ENCODE measurements at places on chromosomes 13 and 19.

- DNase-seq: peak; percentile 12
Measured at GRCh38 chr13:52738719-52739467, 727 bp downstream of the CNMD start.

- no peak for DNase-seq
Measured at GRCh38 chr13:95471960-95472359, 80.6 kb upstream of the CLDN10 start.

GRCh38 chr19:34772697-34773554, at the start of gene ZNF599:
ZNF599 (minus strand) TSS chr19:34773215; CDS start chr19:34772841, 374 bp downstream.
- peak; percentile 84 for DNase-seq

DNA sequence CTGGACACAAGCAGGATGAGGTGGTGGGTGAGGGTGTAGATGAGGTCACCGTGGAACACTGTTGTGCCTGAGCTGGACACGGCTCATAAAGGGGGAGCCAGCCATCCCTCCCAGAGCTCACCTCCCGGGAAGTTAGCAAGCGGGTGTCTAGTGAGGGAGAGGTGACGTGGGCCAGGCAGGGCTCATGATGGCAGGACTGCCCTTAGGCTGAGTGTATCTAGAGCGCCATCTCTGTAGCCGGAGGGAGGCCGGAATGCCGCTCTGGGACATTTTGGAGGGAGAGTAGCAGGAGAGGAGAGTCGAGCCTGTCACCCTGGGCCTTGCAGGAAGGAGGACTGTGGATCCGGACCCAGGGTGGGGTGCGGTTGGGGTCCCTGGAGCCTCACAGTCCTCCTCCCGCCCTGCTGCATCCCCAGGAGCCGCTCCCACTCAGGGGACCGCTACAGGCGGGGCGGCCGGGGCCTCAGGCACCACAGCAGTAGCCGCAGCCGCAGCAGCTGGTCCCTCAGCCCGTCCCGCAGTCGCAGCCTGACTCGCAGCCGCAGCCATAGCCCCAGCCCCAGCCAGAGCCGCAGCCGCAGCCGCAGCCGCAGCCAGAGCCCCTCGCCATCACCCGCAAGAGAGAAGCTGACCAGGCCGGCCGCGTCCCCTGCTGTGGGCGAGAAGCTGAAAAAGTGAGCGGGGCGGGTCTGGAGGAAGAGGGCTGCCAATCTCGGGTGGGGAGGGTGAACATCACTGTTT, 9.2 kb downstream of the ZNF296 start:
- no peak for DNase-seq

DNA sequence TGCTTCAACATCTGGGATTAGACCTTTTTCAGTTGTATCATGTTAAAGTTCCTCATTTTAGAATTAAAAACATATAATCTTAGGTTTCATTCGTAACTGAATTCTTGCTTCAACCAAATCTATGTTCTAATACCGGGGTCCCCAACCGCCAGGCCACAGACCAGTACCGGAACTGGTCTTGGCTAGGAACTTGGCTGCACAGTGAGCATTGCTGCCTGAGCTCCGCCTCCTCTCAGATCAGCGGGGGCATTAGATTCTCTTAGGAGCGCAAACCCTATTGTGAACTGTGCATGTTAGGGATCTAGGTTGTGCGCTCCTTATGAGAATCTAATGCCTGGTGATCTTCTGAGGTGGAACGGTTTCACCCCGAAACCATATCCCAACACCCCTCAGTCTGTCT, 19.2 kb downstream of the ITM2B start:
- no peak for DNase-seq

DNA sequence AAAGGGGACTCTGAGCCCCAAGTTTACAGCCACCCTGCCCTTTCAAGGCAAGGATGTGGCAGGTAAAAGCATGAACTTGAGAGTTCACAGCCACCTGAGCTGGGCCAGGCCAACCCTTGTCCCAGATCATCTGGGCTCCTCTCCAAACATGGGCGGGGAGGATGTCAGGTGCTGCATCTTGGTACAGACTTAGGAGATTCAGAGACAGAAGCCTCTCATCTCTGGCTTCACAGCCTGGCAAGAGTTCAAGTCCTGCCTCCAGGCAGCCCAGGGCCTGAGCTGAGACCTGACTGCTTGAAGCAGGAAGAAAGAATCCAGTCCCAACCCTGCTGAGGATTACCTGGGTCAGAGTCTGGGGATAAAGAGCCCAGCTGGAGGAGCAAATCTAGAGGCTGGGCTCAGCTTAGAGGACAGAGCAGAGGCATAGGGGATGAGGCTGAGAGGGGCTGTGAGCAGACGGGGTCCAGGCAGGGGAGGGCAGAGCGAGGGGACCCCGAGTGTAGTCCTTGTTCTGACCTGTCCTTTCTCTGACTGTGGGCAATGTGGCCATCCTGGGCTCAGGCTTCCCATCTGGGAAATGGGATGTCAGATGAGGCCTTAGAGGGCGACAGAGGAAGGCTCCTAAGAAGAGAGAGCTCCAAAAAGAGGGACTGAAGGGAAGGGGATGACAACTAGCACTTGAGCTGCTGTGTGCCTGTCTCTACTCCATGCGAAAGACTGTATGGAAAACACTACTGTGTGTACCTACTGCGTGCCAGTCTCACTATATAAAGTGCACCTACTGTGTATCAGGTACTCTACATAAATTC, 6.6 kb upstream of the OR10H5 start:
- no peak for DNase-seq

GRCh38 chr19:50517704-50518075, 4.0 kb upstream of the ASPDH start:
- DNase-seq: no peak

GRCh38 chr13:43289470-43290255, 266.3 kb downstream of the DNAJC15 start:
- DNase-seq: no peak

GRCh38 chr13:93948162-93948922, 531.1 kb downstream of the DCT start:
- DNase-seq: no peak

DNA sequence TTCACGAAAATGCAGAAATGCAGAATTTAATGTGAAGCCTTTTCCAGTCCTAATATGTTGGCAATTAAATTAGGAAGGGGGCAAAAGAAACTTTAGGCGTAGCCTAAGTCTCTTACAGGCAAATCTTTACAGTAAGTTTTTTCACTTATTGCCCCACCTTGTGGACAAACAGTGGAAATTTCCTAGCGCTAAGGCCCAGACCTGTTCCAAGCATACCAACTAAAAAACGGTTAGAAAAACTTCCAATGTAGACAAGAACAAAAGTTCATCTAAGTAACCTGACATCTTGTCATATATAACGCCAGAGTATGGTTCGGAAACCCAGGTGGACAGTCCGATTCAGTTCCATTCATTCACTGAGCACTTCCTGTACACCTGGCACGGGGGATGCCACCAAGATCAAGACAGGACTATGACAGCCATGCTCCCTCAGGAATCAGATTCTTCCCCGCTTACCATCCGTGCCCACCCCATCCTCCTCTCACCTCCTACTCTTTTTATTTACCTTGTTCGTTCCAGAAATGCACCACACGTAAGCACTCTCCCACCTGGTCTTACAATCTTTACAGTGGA, 4.9 kb downstream of the ZAR1L start:
- no peak for DNase-seq

- DNase-seq: no peak
Measured at GRCh38 chr19:18312092-18312534, 10.8 kb downstream of the LSM4 start.

- DNase-seq: no peak
Measured at GRCh38 chr19:31826325-31826724, 477.1 kb upstream of the TSHZ3 start.

DNA sequence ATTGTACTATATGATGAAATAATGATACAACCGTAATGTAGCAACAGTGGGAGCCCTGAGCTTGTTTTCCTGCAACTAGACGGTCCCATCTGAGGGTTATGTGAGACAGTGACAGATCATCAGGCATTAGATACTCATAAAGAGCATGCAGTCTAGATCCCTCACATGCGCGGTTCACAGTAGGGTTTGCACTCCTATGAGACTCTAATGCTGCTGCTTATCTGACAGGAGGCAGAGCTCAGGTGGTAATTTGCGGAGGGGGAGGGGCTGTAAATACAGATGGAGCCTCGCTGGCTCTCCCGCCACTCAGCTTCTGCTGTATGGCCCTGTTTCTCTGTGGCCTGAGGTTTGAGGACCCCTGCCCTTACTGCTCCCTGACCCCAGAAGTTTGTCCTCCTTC, 13.7 kb downstream of the EPHX3 start:
- no peak for DNase-seq

- DNase-seq: no peak
Measured at GRCh38 chr13:48585456-48585840, 52.6 kb upstream of the RCBTB2 start.
